SJCRH30 (cell line): ENCODE measurements at places on chromosomes 1 and 21. TPM values are rescaled to one million over a fixed set of nuclear protein-coding genes. Genes with fewer than 3 reads are reported as not detected.

Gene FCRL6
- not detected in 2 replicates for total RNA-seq

Gene ANKRD34A
- total RNA-seq: 0.69 and 0.84 TPM in 2 replicates

Gene USP21
- total RNA-seq: 16.0 and 17.6 TPM in 2 replicates

Gene B3GALNT2
- total RNA-seq: 44.4 and 50.1 TPM in 2 replicates

Gene LMOD1
- total RNA-seq: not detected in 2 replicates
